ENCODE measurements at places on chromosomes 16 and 17. TPM values are rescaled to one million over a fixed set of nuclear protein-coding genes. Genes with fewer than 3 reads are reported as not detected.

The CDK12 gene
- 29.1 TPM for total RNA-seq

The NUFIP2 gene
- total RNA-seq: 39.2 TPM

The TNFRSF13B gene
- total RNA-seq: not detected

GRCh38 chr17:22303096-22303495 is 610.8 kb downstream of the KCNJ18 start:
- no peak for DNase-seq

- DNase-seq: no peak
Measured at GRCh38 chr17:10899281-10899680, 61.4 kb upstream of the PIRT start.

DNA sequence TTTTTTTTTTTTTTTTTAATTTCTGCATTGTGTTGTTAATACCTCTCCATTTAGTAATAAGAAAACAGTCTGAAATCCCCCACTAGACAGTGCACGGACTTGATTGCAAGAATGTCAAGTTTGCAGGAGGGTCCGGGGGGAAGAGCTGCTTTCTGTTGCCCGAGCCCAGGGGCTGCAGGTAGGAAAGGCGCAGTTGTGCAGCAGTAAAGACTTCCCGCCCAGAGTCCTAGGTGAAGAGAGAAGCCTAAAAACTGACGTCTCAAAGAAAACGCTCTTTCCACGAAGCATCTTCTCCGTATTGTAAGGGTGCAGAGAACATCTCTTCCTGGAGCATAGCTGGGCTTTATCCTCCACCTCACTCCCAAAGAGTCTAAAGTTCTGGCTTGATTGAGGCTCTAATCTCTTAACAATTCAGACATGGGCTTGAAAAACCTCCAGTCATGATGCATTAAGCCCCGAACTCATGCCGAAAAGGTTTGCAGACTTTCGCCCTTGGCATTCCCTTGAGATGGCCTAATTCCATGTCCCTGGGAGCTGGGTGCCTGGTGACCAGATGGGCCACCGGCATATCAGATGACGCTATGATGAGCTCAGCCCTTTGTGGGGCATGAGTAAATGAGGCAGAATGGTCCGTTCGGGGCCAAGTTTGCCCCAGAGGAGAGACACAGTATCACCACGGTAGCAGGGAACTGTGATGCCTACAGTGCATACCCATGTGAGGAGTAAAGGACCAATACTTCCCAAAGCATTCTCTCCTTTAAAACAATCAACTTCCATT is 436.2 kb upstream of the ZFHX3 start:
- no peak for DNase-seq

GRCh38 chr16:79415983-79416640 is 184.4 kb downstream of the MAF start:
- DNase-seq: no peak

DNA sequence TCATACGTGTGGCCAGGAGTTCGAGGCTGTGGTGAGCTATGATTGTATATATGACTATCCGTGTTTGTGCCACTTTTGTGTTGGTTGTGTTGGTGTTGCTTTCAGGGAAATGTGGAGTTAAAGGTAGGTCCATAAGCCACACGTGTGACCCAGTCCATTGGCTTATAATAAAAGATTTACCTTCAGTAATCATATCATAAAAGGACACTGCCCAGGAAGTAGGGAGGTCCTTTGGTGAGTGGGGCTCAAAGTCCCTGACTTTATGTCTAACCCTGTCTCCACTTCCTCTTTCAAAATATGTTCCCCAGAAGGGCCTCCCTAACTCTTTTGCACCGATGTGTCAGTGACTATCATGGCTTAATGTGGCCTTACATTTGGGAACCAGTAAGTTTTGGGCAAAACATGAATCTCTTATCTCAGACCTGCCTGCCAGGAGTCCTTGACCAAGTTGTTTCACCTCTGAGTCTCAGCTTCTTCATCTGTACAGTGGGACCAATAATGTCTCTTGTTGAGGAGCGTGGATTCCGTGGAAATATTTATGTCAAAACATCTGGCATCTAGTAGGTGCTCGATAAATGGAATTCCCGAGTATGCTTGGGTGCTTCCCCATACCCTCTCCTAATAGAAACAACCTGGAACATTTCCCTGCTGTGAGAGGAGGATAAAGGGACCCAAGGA is 4.8 kb downstream of the TNP2 start:
- DNase-seq: no peak

DNA sequence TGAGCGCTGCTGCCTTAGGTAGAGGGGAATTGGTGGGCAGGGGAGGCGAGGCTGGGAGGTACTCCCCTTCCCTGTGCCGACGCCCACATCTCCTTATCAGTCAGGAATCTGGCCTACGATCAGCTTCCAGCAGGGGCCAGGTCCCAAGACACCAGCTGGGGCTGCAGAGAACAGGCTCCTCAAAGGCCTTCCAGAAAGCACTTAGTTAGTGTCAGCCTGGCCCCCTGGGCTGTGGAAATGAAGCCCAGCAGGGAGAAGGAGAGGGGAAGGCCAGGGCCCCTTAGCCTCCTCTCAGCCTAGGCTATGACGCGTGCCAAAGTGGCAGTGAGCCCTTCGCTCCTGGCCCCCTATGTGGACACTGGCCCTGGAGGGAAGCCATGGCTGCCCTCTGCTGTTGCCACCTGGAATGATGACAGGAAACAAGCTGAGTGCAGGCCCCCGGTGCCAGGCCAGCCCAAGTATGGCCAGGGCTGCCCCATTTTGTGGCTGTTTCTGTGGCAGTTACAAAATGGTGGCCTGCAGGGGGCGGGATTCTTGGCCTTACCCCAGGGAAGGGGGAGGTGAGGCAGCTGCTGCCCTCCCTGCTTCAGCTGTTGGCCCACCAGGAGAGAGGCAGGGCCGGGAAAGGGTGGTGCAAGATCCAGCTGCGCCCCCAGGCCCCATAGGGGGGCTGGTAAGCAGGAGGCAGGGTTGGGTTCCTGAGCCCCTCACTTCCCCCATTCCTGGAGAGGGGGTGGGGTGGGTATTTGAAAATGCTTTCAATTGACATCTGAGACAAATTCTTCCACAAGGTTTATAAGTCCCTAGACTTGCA is 11.3 kb downstream of the TBX4 start:
- DNase-seq: peak; percentile 64

DNA sequence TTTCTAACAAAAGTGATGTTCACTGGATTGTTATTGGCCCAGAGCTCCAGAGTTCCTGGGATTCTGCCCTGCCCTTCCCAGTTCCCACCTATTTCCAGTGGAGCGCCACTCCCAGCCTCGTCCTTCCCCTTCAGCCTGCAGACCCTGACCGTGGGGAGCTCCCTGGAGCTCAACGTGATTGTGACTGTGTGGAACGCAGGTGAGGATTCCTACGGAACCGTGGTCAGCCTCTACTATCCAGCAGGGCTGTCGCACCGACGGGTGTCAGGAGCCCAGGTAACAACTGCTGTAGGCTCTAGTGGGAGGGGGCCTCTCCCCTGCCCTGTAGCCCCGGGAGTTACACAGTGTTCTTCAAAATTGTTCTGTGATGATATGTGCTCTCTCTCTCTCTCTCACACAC is 11.8 kb downstream of the COX6A2 start:
- DNase-seq: no peak
